ENCODE measurements at places on chromosomes 5 and 9.

DNA sequence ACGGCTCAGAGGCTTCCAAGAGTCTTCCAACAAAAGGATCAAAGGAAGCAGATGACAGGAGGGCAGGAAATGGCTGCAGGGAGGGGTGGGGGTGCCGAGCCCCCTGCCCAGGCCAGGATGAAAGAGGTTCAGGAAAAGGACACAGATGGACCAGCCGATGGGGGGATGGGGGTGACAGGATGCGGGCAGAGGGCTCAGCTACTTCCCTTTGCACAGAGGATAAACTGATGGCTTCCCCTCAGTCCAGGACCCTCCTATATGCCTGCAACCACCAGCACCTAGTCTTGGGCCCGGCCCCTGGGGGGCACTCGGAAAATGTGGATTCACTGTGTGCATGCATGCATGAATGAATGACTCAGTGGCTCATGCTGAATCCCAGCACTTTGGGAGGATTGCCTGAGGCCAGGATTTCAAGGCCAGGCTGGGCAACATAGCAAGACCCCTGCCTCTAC is 148.2 kb downstream of the C9orf50 start:
- no peak for DNase-seq

DNA sequence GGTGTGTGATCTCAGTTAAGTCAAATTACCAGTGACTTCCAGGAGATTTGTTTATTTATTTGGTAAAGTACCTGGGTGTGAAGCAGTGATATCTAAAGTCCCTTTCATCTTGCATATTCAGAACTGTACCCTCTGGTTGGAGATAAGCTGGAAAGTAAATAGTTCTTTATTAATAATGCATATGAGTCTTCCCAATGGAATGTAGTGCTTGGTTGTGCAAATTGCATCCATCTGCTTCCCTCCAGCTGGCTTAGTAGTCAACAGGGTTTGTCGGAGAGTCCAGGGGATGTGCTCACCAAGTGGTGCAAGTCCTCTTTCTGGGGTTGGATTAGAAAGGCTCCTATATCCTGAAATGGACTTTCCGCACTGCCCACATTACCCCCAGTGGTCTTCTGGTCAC is 42.0 kb downstream of the TRPM3 start:
- DNase-seq, result no peak

GRCh38 chr9:6641056-6641455 is 4.5 kb downstream of the GLDC start:
- no peak for DNase-seq

- DNase-seq, result no peak
These were observed 79.2 kb upstream of the UBTD2 start for GRCh38 chr5:172362755-172363154.

- no peak for DNase-seq
These were observed at the start of gene DMRT3 for GRCh38 chr9:976258-976942. Gene DMRT3 (plus strand): TSS chr9:976655. CDS start chr9:977002, 347 bp downstream.

DNA sequence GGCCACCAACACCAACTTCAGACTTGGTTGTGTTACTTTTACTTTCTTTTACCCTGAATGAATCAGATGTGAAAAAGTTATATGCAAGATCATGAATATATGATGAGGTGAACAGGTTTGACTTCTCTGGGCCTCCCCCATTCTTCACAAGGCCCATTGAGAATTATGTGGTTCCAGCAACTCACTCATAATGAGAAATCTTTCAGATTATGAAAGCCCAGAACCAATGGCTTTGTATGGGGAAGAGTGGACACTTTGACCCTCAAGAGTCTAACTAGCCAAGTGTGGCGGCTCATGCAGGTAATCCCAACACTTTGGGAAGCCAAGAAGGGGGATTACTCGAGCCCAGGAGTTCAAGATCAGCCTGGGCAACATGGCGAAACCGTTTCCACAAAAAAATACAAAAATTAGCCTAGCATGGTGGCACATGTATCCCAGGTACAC is 16.1 kb upstream of the LNPEP start:
- DNase-seq, result no peak

DNA sequence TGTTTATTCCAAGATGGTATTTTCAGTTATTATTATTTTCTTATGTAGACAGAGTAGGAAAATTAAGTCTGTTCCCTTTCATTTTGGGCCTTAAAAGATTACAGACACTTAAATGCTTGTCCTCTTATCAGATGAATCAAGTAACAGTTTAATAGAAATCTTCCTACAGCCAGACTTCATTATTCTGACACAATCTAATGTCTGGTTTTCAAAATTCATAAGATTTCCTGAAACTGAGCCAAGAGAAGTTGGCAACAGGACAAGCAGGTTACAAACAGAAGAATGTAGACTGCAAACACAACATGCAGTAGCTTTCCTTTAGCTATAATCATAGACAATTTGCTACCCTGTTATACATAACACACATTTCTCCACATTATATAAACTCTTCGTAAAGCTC is 130.5 kb downstream of the FBXL17 start:
- no peak for DNase-seq

DNA sequence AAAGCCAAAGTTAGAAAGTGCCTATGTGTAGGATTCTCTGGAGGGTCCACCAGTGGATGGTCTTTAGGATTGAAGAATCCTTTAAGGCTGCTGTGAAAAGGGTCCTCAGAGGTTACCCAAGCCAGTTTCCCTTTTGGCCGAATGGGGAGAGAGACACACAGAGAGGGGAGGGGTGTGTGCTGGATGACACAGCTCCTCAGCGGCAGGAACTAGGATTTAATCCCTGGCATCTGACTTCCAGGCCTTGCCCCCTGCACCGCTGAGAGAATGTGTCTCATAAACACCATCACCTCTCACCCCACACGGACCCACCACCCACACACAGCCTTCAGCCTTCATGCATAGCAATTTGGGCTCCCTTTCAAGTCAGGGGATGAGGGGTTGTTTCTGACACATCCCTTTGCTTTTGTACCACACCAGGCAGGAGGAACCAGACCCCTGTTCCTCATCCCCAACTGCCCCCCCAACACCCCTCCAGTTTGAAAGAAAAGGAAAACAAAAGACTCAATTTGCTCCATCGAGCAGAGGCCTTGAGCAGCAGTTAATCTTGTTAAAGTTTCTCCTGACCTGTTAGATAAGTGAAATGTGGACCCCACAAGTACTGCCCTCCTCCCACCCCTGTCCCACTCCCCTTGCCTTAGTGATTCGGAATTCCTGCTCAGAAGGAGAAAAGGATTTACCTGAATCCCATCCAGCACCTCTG is 4.0 kb downstream of the PAPPA start:
- DNase-seq, result no peak

DNA sequence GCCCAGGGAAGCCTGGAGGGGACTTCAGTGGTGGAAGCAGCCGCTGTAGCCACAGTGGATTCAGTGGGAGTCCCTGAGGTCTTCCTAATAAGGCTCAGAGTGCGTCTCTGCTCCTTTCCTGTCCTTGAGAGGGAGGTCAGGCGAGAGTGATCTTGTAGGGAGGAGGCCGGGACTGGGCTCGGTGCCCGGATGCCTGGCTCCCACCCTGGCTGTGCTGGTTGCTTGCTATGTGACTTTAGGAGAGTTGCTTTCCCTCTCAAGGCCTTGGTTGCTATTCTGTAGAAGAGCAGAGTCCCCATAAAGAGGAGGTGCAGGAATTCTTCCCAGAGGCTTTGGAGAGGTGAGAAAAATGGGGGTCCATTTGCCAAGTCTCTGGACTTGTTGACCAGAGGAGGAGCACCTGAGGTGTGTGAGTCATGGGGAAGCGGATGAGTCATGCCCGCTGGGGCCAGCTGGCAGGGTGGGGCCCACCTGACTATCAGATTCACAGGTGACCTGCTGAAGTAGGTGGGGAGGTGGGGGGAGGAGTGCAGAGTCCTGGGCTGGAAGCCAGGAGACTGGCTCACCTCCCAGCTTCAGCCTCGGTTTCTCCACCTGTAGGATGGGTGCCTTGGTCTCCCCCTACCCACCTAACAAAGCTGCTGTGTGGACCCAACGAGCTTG is 13.8 kb downstream of the GSN start:
- no peak for DNase-seq

DNA sequence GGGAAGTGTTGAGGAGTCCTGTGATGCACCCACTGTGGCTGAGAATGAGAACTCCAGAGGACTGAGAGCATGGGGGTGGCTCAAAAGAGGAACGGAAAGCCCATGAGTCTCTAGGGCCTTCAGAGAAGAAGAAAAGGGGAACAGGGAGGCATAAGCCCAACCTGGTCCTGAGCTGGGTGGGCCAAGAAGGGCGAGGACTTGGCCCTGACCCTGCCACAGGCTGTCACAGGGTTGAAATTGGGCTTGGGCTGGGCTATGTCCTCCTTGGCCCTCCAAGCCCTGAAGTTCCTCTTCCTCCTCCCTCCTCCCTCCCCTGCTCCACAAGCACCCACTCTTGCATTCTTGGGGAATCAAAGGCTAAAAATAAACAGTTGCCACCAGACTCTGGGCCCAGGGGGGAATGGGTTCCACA is 49.3 kb upstream of the PPARGC1B start:
- DNase-seq, result no peak

- no peak for DNase-seq
These were observed 1.4 kb downstream of the SRA1 start for GRCh38 chr5:140555747-140556312.

DNA sequence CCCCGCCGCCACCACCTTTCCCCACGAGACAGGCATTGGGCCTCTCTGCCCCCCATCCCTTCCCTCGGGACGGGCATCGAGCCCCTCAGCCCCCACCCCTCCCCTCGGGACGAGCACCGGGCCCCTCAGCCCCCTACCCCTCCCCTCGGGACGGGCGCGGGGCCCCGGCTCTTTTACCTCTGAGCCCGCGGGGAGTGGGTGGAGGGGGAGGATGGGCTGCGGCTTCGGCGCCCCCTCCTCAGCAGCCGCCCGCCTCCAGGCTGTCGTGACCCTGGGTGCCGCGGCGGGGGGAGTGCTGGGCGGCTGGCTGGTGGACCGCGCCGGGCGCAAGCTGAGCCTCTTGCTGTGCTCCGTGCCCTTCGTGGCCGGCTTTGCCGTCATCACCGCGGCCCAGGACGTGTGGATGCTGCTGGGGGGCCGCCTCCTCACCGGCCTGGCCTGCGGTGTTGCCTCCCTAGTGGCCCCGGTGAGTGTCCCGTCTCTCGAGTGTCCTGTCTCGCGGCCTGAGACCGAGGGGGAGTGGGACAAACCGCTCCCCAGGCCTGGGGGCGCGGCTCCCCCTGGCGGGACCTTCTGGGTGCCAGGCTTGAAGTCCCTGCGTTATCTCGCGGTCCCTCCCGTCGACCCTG is 791 bp downstream of the SLC2A8 start:
- no peak for DNase-seq

- DNase-seq, result no peak
These were observed 35.7 kb downstream of the NACC2 start for GRCh38 chr9:136059321-136059791.

DNA sequence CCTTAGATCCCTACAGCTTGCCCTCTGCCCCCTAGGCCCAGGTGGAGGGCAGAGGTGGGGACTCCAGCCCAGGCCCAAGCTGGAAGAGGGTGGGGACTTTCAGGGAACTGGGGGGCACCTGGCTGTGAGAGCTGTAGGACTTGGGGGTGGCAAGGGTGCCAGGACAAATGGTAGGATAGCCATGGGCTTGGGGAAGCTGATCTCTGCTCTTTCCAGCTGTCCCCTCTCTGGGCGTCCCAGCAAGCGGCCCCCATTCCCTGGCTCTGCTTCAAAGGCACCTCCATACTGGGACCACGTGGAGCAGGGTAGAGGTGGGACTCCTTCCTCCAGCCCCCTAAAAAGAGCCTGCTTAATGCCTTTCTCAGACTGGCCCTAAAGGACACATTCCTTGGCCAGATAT is 385 bp downstream of the LTC4S start:
- no peak for DNase-seq

DNA sequence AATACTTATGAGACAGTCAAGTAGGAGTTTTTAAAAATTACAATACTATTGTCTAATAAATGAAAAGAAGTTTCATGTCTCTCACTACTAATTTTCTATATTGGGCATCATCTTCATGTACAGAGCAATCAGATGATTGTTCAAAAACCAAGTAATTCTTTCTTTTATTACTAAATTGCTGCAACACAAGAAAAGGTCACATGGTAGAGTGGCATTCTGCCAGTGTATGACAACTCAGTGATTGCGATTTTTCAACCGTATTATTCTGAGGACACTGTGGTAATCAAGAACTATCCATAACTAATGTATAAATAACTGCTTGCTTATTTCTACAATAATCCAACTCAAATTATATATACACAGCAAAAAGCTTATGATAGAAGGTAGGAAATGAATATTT is 96.7 kb upstream of the GRHPR start:
- no peak for DNase-seq
